ENCODE measurements at places on chromosomes 13 and 19.

GRCh38 chr13:112818040-112818697 is 128.3 kb downstream of the ATP11A start:
- no peak for DNase-seq

GRCh38 chr19:1026783-1027649 is 608 bp downstream of the CNN2 start:
- peak; percentile 66 for DNase-seq

DNA sequence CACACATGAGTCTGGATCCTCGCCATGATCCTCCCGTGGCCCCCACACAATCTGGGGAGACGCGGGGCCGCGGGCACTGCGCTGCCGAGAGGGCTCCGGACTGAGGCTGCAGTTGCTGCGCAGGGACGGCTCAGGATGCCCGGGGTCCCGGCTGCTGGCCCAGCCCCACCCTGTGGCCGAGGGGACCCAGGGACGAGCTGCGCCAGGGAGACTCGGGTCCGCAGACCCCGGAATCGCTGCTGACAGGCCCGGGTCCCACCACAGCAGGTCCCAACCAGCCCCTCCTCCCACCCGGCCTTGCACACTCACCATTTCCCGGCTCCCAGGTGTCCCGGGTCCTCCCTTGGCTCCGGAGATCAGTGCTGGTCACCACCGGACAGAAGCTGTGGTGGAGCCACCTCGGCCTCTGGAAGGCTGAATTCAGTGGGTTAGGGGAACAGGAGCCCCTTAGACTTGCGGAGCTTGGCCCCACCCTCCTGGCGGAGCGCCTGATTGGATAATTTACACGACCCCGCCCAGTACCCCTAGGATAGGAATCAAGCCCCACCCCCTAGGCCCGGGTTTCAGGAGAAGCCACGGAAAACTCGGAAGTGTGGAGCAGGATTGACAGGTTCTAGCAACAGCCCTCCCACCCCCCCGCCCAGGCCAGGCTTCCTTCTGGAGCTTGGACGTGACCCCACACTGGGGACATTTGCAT is 57.4 kb downstream of the ZNF44 start:
- no peak for DNase-seq

DNA sequence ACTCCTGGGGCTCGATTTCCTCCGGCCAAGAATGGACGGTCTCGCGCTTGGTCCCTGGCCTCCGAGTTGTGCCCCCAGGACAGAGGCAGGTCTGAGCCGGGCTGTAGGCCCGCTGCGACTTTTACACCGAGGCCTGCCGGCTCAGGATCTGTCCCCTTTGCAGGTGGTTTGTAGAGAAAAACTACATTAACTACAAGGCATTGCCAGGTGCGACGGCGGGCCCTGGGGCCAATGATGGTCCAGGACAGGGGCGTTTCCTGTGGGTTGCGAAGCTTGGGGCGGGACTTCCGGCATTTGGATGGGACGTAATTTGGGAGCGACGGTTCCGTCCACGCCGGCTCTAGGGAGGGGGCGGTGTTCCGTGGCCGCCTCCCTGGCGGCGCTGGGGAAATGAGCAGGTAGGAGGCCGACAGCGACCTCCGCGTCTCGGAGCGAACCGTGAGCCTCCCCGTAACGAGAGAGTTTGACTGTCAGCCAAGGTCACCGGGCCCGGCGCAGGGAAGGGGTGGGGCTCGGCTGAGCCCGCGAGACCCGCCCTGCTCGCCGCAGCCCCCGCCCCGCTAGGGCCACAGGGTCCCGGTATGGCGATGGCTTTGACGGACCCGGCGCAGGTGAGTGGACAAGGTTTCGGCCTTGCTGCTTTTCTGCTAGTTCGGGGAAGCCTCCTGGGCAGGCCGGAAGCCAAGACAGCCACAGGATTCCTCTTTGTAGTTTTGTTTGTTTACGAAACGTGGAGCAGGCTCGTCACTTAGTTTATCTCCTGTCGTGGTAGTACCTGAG is at the start of gene ZNF805:
ZNF805 (plus strand) TSS at position 322 of the 780 bp plus-strand sequence; CDS start at position 582, 260 bp downstream.
- DNase-seq, result peak; percentile 98

GRCh38 chr13:112062072-112062567 is 4.8 kb upstream of the SOX1 start:
- DNase-seq, result no peak

DNA sequence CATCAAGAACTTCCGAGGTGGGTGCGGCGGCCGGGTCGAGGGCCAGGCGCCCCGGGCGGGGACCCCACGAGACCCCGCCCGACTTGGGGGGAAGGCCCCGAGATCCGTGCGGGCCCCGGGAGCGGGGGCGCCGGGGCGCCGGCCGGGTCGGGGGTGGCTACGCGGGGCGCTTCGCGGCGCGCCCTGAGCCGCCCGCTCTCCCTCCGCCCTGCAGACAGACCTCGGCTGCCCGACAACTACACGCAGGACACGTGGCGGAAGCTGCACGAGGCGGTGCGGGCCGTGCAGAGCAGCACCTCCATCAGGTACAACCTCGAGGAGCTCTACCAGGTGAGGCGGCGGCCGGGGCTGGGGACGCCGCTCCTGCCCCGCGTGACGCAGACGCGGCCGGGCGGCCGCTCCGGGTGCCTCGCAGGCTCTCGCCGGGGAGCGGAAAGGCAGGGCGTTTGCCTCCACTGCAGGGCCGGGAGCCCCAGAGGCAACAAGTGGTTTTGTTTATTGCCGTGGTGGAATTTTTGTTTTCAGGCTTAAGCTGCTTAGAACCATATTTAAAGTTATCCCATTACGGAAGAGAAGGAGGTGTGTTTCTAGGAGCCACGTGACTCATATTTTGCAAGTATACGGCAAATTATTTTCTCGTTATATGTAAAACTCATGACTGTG is 477 bp downstream of the CUL4A start:
- peak; percentile 83 for DNase-seq

GRCh38 chr13:75761369-75761768 is 125.2 kb downstream of the LMO7 start:
- peak; percentile 47 for DNase-seq

- DNase-seq, result peak; percentile 52
Measured at GRCh38 chr19:34173193-34173956, 1.1 kb downstream of the LSM14A start.

- no peak for DNase-seq
Measured at GRCh38 chr13:77412116-77412635, 85.3 kb upstream of the MYCBP2 start.

- DNase-seq, result no peak
Measured at GRCh38 chr13:109454167-109454917, 332.0 kb downstream of the IRS2 start.

DNA sequence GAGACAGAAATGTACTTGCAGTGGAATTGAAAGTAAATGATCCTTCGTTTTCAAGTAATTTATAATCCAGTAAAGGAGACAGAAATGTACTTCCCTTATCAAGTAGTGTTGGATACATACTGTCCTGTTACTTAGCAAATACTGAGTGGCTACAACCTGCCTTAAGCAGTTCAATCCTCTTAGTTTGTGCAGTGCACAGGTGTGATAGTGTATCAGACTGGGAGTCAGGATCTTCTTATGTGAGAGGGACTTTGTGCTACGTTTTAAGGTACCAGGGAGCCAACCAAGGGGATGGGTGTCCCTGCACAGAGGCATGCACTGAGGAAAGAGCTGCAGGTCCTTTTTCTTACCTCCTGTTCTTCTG is 111.1 kb downstream of the DNAJC3 start:
- no peak for DNase-seq

All from hematopoietic multipotent progenitor cell treated with erythropoietin and hydrocortisone succinate and interleukin-3 and kit ligand, for 4 days (in vitro differentiated cells).